ENCODE measurements at places on chromosomes 12 and 14.

- no peak for DNase-seq
Observed at GRCh38 chr12:131221061-131221956, 267.6 kb downstream of the ADGRD1 start.

DNA sequence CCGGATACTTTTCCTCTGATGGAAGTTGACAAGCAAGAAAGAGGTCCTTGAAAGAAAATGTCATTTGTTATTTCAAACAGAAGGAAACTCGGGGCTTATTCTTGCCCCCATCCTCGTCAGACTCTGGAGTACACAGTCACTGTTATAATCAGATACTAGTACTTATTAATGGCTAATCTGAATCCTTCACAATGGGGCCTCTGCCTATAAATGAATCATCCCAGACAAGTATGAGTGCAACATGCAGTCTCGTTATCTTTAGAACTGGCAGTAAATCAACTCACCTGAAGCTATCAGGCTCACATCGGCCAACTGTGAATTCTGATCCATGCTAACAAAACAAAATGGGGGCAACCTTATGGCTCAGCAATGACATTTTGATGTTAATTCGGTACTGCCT is 216.7 kb downstream of the GRIN2B start:
- DNase-seq = no peak

DNA sequence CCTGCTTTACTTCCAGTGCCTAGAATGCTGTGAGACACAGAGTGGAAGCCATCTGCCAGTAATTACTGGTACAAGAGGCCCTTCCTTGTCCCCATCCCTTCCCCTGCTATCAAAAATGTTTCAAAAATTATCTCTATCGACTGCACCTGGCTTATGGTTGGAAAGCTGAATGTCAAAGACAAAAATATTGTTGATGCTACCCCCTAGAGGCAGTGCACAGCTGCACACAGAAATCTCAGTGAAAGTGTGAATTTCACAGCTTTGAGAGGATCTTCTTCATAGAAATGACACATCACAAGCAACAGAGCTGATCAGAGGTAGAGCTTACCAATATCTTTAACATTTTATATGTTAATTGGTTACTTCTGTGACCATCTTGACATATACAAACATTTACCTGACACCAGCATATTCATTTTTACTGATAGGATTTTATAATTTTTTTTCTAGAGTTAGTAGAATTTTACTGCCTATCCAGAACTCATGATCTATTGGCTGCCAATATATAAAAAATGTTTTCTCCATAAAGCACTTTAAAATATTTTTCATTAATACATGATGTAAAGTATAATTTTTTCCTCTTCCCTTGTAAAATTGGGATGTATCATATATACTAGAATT is 138.0 kb downstream of the AACS start:
- DNase-seq = no peak

DNA sequence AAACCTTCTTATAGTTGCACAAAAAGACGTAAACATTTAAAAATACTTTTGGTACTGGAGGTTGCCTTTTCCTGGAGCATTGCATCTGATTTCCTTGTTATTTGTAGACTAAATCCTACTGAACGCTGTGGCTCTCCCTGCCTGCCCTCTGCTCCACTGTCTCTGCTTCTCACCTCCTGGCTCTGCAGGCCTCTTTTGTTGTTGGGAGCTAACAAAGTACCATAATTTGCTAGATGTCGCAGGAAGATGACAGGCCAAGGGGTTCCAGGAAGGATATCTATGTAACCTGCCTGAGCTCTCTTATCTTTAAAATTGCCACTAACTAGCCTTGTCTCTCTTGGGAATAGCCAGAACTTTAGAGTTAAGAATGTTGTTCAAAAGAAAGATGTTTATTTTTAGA is 21.4 kb downstream of the SYNE2 start:
- no peak for DNase-seq

DNA sequence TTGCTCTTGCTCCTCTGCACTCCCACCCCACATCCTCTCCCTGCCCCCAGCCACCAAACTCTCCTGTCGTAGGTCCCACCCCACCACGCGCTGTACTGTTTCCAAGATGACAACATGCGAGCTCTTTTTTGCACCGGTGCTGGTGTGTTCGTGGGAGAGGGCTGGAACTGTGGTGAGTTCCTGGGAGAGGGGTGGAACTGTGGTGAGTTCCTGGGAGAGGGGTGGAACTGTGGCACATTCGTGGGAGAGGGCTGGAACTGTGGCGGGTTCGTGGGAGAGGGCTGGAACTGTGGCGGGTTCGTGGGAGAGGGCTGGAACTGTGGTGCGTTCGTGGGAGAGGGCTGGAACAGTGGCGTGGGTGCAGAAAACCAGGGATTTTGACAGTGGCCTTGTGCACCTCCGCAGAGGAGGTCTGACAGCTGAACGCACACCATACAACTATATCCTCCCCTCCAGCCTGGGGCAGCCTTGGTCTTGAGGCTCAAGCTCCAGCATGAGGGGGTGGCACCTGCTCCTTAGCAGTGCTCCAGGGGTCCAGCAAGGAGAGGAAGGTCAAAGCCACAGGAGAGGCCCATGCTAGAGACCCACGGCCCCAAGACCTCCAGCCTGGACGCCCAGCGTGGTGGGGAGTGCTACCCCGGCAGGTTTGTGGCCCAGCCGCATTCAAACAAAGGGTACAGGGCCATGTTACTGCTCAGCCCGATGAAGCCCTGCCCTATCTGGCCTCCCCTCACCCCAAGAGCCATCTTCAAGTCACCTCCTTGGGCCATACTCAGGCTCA is 50.1 kb downstream of the ACTN1 start:
- no peak for DNase-seq

GRCh38 chr12:3453990-3454680 is 36.9 kb upstream of the PRMT8 start:
- DNase-seq = no peak

DNA sequence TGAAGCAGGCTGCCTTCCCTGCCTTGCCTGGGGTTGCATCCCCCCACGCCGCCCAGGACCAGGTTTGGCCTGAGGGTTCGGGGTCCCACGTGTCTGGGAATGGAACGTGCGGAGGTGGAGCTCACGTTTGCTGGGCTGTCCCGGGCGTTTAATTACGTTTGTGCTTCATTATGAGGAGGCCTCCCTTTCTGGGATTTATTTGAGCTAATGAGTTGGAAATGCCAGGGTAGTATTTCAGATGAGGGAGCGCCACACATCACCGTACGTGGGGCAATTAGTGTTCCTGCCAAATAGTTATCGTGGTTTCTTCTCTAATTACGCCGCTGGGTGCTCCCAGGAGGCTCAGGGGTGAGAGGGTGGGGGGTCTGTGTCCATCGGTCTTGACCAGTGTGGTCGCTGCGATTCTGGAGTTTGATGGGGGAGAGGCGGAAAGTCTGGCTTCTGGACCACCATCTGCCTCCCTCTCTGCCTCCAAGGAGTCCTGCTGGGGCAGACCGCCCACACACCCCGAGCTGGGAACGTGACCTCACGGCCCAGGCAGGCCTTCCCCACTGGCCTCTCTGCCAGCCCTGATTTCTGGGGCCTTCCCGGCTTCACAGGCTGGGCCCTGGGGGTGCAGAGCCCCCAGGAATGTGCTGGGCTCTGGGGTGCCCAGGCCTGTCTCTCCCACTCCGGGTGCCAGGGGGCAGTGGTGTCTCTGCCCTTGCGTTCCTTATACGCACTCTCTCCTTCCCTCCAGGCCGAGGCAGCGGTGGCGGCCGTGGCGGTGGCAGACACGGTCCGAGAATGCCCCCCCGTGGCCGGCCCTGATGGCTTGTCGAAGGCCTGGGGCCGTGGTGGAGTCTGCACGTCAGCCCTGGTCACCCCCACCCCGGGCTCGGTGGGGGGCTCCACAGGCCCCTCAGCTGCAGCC is 18.9 kb downstream of the KIF26A start:
- no peak for DNase-seq

GRCh38 chr12:46461907-46462640 is 89.5 kb upstream of the SLC38A2 start:
- no peak for DNase-seq

- DNase-seq = no peak
Observed at GRCh38 chr12:109310247-109311125, 1.4 kb upstream of the FOXN4 start.

GRCh38 chr14:50859296-50859624 is 12.6 kb upstream of the ABHD12B start:
- DNase-seq = no peak

DNA sequence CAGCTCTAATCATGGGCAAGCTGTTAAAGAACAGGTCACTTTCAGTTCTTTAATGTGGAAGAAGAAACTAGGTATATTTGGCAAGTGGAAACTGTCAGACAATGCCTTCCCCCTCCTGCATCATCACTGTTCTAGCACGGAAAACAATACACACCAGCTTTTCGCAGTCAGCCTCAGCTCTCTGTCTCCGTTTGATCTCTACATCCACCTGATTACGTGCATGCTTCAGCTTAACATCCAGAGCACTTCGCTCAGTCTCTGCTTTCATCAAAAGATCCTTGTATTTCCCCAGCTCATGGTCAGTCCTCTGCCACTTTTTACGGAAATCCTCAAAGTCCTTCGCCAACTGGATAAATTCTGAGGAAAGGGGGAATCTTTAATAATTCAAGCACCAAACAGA is 19.0 kb downstream of the RACGAP1 start:
- no peak for DNase-seq

DNA sequence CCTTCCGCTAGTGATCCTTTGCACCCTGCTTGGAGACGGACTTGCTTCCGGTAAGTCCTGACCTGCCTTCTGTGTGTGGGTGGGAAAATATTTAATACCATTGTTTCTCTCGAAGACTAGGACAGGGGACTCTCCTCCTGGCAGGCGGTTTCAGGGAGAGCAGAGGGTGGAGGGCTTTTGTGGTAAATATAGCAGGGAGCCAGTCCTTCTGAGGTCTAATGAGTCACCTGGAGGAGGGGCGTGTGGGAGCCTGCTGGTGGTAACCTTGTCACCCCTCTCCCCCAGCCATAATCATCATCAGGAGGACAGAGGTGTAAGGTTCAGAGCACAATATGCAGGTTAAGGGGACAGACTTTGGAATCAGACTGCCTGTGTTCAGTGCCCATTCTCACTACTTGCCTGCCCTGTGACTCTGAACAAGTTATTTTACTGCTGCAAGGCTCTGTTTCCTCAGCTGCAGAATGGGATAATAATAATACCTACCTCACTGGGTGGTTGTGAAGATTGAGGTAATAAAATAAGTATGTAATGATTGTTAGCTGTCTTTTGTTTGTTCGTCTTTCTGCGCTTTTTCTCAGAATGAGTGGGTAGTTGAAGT is 47.4 kb downstream of the SUSD6 start:
- DNase-seq = no peak

- DNase-seq = no peak
Observed at GRCh38 chr12:3130057-3130830, 53.1 kb downstream of the TSPAN9 start.

- no peak for DNase-seq
Observed at GRCh38 chr12:3019005-3019680, 58.0 kb upstream of the TSPAN9 start.

- DNase-seq = no peak
Observed at GRCh38 chr12:93698307-93699092, 21.3 kb downstream of the CRADD start.

DNA sequence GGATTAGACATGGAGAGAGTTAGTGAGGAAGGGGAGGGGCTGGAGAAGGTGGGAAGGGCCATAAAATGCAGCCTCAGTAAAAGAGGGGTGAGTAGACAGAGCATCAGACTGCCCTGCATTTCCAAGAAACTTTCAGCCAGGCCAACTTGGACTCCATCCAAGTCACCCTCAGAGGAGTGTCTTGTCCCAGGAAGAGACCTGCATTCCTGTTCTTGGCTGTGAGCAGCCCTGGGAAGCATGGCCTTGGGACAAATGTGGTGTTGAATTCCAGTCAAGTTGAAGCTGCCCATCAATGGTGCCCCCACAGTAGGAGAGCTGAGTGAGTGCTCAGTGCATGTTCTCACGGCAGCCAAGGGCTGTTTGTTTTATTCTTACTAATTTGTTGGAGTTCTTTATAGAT is 35.0 kb upstream of the TUNAR start:
- no peak for DNase-seq
